ENCODE measurements at places on chromosomes 11 and 22.

- DNase-seq = peak; percentile 70
Observed at GRCh38 chr11:74681686-74682651, 49.3 kb downstream of the CHRDL2 start.

DNA sequence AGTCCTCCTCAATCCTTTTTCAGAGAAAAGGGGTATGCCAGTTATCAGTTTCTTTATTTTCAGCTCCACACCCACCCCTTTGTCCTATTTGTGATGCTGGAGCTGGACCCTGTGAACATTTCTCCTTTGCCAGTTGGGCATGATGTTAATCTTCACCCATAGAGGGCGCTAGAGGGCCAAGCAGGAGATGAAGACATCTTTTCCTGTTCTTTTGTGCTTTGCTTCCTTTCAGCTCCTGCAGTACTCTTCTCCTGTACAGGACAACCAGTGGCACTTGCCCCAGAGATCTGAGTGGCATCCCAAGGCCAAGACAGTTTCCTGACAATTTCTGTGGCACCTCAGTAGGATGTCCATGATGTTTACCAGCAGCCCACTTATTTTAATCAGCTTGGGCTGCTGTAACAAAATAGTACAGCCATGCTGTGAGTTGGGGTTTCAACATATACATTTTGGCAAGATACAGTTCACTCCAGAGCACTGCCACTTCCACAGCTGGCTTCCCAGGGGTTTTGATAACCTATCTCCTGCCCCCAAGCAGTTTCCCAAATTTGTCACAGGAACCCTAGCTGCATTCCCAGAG, 4.6 kb downstream of the SAA2 start:
- no peak for DNase-seq

- no peak for DNase-seq
Observed at GRCh38 chr11:18063125-18063524, 17.1 kb upstream of the TPH1 start.

DNA sequence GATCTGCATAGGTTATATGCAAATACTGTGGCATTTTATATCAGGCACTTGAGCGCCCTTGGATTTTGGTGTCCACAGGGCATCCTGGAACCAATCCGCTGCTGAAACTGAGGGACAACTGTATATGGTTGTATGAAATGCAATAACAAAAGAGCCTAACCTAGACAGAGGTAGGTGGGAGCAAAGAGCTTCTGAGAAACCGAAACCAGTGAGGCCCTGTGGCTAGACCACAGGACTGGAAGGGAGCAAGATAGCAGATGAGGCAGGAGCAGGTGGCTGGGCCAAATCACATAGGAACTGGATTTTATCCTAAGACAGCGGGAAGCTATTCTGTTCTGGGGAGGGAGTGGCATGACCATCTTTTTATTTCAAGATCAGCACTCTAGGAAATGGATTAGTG, 30.1 kb downstream of the RCN1 start:
- no peak for DNase-seq

- no peak for DNase-seq
Observed at GRCh38 chr11:75631086-75631730, 37.6 kb downstream of the MAP6 start.

DNA sequence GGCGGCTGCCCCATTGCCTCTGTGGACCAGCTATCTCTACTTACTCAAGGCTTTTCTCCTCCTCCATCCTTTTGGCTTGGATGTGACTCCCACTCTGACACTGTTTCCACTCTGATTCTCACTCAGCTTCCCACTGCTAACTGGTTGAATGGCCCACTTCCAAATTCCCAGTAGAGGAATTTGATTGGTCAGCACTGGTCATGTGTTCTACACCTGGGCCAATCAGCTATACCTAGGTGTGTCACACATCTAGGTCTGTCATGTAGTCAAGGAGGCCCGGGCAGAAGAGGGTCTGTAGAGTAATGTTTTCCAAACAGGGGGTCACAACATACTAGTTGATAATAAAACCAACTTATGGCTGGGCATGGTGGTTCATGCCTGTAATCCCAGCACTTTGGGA, 53.3 kb downstream of the TPBGL start:
- DNase-seq = no peak

DNA sequence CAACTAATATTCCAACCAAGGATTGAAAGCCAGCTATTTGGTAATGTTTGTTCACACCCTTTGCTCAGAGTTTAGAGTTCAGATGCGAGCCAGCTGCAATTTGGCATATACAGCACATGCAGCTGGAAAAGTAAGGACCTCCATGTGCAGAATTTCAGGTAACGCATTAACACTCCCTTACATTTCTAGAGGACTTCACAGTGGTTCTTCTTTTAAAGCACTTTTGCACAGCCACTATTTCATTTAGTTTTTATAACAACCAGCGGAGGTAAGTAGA, 3.4 kb downstream of the POU2AF3 start:
- DNase-seq = no peak

DNA sequence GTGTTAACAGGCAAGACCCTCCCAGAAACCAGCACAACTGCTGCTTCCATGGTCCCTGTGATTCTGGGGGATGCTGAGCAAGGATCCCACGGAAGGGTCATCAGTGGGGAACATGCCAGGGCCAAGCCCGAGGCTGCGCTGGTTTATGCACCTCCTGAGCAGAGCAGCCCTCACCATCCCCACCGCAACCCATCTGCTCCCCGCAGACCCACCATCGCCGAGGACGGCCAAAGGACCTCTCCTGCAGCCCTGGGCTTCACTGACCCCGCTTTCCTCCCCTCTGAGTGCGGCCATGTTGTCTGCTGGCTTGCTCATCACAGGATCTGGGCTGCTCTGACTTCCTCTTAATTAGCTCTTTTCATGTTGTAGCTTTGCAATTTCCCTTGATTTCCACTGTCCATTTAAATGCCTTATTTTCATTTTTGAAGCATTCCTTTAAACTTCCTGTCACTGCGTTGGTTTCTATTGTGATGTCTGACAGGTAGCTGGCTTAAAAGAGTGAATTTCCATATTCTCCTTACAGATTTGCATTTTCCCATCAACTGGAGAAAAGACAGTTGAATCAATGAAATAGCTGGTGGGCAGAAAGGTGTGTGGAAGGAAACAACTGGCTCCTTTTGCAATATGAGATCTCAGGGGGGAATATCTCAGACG, 14.9 kb downstream of the TP53AIP1 start:
- DNase-seq = no peak

- DNase-seq = no peak
Observed at GRCh38 chr11:111788051-111788450, 21.9 kb upstream of the PPP2R1B start.

GRCh38 chr11:34616830-34617504, 3.9 kb upstream of the EHF start:
- no peak for DNase-seq

DNA sequence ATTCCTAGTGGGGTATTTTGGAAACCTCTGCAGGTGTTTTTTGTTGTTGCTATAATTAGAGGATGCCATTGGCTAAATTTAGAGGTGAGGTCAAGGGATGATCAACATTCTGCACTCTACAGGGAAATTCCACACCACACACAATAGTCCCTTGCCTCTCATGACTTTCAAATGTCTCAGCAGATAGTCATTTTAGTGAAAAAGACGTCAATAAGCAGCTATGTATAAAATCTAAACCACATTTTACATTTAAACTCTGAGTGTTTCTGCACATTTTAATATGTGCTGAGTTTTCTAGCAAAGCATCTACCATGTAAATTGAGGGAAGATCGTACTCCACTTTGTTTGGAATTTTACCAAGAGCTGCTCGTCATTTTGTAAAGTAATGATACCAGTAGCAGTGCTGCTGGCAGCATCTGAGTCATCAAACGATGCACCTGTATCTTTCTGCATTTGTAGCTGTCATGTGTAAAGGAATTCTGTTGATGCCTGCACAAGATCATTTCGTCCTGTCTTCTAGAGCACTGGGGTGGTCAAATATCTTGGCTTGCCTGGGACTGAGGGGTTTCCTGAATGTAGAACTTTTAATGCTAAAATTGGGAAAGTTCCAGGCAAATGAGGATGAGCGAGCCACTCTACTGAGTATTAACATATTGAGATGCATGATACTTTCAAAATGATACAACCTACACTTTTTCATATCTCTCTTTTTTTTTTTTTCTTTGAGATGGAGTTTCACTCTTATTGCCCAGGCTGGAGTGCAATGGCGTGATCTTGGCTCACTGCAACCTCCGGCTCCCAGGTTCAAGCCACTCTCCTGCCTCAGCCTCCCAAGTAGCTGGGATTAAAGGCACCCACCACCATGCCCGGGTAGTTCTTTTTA, 414.5 kb upstream of the SYN3 start:
- no peak for DNase-seq

- no peak for DNase-seq
Observed at GRCh38 chr11:72759468-72759985, 7.3 kb upstream of the ARAP1 start.

DNA sequence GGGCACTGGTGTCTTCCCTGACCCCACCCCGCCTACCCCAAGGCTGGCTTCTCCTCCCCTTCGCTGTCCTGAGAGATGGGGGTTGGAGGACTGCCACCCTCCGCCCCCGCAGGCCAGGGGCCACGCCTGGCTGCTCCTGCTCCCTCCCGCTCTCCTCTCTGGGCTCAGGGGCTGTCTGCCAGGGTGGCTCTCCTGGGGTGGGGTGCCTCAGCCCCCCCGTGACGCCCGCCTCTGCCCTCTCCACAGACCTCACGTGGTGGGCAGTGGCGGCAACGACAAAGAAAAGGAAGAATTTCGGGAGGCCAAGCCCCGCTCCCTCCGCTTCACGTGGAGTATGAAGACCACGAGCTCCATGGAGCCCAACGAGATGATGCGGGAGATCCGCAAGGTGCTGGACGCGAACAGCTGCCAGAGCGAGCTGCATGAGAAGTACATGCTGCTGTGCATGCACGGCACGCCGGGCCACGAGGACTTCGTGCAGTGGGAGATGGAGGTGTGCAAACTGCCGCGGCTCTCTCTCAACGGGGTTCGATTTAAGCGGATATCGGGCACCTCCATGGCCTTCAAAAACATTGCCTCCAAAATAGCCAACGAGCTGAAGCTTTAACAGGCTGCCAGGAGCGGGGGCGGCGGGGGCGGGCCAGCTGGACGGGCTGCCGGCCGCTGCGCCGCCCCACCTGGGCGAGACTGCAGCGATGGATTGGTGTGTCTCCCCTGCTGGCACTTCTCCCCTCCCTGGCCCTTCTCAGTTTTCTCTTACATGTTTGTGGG, 8.1 kb downstream of the RCOR2 start:
- DNase-seq = no peak

DNA sequence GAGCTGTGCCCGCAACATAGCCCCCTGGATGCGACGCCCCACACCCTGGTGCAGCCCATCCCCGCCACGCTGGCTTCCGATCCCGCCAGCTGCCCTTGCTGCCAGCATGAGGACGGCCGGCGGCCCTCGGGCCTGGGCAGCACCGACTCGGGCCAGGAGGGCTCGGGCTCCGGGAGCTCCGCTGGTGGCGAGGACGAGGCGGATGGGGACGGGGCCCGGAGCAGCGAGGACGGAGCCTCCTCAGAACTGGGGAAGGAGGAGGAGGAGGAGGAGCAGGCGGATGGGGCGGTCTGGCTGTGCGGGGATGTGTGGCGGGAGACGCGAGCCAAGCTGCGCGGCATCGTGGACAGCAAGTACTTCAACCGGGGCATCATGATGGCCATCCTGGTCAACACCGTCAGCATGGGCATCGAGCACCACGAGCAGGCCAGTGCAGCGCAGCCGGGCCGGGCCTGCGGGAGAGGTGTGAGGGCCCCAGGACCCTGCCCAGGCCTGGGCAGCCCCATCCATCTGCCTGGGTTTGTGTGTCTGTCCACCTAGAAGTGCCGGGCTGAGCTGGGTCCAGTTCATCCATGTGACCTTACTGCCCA, 79.0 kb downstream of the CACNA1I start:
- DNase-seq = no peak

DNA sequence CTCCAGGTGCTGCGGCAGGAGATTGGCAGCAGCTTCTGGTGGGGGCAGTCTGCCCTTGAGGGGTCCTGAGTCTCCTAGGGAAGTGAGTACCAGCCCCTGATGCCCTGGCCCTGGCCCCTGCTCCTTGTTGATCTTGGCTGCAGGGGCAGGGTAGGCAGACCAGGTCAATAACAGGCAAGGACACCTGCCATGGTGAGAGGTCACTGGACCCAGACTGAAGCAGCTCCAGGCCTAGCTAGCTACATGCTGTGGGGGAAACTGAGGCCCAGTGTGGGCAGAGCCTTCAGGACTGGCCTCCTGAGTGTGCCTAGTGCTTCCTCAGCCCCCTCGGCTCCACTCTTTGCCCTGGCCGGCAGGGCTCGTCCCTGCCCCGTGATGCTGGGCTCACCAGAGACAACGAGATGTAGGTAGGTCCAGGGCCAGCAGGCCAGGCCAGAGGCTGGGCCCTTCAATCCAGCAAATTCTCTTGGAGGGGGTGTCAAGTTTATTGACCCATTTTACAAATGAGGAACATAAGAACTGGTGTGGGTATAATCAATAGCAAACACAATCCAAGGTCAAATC, 20.4 kb downstream of the RTN4R start:
- DNase-seq = no peak

DNA sequence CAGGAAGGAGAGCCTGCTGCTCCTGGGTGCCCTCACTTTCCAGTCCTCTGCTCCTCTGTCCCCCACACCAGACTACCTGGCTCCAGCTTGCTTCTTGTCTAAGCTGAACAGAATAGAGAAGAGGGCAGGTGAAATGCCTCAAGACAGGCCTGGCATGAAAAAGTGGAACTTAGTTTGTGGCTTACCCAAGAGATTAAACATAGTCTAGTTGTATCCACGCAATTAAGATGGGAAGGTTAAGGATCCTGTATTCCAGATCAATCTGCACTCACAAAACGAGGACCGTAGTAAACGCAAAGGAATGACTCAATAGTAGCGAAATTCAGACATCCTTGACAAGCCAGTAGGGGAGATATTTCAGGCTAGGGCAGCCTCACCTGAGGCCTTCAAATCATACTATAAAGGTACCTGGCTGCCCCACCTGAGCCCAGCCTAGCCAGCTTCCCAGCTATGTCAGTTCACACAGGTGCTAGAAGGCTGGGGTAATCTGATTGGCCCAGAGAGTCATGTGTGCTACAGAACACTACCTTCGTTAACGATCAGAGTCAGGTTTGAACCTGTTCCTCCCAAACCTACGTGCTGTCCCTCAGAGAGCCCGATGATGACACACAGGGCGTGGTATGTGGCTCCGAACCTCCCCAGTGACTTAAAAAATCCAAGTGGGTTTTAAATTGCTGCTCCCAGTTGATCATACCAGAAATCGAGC, 46.5 kb downstream of the AHNAK start:
- no peak for DNase-seq

DNA sequence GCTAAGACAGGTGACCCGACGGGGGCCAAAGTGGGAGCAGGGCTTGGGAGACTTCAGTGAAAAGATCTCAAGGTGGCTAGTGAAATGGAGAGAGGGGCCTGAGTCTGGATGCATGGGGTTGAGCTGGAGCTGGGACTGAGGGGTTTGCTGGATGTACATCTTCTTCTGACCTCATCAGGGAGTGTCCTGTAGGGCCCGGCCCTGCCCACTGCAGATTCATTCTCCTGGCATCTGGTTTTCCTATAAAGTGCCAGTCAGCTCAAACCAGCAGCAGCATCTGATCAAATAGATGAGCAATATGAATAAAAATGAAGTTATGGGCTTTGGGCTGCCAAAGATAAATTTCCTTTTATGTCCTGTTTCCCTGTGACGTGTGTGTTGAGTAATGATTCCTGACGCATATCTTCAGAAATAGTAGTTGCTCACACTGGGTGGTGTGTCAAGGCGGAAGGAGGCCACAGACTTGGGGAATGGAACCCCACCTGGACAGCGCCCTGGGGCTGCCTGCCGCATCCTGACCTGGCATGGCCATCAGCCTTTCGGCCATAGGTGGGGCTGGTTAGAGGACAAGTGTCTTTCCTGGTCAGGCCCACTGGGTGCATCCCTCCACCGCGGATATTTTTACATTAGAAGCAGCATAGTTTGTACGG, 135.4 kb downstream of the OSBP2 start:
- DNase-seq = no peak

- DNase-seq = no peak
Observed at GRCh38 chr22:36493690-36494110, 12.3 kb upstream of the TXN2 start.

All from chondrocyte (in vitro differentiated cells).